ENCODE measurements at places on chromosomes 12 and 14.

DNA sequence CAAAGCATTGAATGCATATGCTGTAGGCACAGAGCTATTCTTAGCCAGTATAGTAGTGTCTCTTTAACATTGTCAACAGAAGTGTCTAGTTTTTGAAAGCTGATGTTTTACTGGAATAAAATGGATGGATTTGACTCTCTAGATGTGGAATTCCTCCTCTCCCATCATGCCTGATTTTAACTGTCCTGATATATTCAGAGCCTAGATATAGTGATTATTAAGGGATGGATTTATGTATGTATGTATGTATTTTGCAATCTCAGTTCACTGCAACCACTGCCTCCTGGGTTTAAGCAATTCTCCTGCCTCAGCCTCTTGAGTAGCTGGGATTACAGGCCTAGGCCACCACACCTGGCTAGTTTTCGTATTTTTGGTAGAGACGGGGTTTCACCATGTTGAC is 144.8 kb upstream of the NAV3 start:
- no peak for DNase-seq

DNA sequence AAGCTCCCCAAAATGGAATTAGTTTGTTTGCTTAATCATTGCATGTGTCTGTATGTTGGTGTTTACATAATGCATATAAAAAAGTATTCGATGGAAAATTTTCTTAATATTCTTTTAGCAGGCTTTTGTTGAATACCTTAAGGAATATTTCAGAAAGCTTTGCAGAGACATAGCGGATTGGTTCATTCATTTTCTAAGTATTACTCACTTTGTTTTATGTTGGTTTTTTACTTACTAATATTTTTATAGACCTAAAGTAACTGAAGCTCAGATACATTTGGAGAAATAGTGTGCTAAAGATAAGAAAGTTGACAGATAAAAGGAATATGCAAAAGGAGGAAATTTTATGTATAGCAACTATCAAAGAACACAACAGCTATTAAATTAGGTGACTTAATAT is 191.0 kb downstream of the ERC1 start:
- DNase-seq = no peak

- no peak for DNase-seq
Observed at GRCh38 chr14:91985521-91986255, 38.2 kb upstream of the FBLN5 start.

- DNase-seq = no peak
Observed at GRCh38 chr14:23481979-23482822, 12.7 kb downstream of the NGDN start.

DNA sequence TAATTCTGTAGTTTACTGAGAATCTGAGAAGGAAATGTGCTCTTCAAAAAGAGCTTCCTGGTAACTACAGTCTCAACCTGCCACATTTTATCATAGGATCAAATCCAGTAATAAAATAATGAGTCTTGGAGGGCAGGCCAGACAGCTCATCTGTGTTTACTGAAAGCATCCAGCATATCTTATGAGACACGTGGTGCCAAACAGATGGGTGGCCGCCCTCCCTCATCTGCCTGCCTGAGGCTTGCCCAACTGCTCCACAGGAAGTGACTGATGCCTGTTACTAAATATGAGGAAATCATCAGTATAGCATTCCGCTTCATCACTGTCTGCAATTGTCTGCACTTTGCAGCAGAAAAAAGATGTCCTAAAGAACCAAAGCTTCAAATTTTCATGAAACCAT is 13.5 kb downstream of the DHRS7 start:
- DNase-seq = no peak

DNA sequence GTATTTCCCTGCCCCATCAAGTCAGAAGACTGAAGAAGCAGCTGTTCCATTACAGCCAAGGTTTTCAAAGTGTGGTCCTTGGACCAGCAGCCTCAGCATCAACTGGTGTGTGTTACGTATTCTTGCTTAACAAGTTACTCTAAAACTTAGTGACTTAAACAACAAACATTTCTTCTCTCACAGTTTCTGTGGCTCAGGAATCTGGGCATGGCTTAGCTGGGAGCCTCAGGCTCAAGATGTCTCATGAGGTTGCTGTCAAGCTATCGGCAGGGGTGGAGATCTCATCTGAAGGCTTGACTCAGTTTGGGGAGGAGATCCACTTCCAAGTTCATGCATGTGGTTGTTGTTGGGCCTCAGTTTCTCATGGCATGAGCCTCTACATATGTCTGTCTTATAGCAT is 174.5 kb downstream of the KTN1 start:
- no peak for DNase-seq

DNA sequence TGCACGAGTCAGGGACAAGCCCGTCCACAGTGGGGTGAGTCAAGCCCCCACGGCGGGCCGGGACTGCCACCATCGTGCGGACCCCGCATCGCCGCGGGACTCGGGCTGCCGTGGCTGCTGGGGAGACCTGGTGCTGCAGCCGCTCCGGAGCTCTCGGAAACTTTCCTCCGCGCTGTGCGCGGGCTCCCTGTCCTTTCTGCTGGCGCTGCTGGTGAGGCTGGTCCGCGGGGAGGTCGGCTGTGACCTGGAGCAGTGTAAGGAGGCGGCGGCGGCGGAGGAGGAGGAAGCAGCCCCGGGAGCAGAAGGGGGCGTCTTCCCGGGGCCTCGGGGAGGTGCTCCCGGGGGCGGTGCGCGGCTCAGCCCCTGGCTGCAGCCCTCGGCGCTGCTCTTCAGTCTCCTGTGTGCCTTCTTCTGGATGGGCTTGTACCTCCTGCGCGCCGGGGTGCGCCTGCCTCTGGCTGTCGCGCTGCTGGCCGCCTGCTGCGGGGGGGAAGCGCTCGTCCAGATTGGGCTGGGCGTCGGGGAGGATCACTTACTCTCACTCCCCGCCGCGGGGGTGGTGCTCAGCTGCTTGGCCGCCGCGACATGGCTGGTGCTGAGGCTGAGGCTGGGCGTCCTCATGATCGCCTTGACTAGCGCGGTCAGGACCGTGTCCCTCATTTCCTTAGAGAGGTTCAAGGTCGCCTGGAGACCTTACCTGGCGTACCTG is 1.1 kb downstream of the PDE3A start:
- peak; percentile 76 for DNase-seq

GRCh38 chr12:26769611-26770010 is 63.4 kb downstream of the ITPR2 start:
- no peak for DNase-seq

GRCh38 chr14:92514844-92515514 is 1.4 kb downstream of the RIN3 start:
- no peak for DNase-seq

DNA sequence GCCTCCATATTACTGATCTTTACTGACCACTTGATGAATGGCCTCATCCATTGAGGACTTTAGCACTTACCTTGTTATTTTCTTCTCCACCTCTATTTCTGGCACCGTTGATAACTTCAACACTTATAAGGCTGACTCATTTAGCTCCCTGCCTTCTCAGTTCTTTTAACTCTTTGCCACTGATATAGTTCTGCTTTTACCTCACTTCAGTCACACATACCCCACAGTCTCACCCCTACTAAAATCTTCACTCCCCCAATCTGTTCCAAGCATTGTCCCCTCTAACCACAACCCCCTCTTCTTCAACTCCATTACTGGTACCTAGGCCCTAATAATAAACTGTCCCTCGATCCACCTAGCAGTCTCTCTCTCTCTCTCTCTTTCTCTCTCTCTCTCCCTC is 141.0 kb downstream of the PAH start:
- DNase-seq = no peak

DNA sequence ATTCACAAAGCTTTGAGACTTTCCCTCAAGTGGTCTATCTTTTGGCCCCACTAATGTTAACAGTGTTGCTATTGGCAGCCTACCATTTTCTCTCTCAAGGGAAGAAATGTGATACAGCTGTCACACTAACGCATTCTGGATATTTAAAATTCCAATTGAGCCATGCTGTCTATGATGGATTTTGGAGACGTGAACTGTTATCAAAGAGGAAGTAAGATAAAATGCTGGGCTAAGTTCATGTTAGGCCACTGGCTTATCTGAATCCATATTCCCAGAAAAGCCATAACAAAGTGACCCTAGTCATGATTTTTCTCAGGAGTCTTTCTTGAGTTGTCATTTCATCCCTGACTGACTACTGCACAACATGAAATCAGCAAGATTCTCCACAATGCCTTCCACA is 200.2 kb downstream of the PHLDA1 start:
- DNase-seq = no peak

Data from H7 (cell line).